ENCODE measurements at places on chromosomes 11 and 22.

GRCh38 chr11:118132385-118133151 is 20.1 kb downstream of the SCN4B start:
- no peak for DNase-seq

DNA sequence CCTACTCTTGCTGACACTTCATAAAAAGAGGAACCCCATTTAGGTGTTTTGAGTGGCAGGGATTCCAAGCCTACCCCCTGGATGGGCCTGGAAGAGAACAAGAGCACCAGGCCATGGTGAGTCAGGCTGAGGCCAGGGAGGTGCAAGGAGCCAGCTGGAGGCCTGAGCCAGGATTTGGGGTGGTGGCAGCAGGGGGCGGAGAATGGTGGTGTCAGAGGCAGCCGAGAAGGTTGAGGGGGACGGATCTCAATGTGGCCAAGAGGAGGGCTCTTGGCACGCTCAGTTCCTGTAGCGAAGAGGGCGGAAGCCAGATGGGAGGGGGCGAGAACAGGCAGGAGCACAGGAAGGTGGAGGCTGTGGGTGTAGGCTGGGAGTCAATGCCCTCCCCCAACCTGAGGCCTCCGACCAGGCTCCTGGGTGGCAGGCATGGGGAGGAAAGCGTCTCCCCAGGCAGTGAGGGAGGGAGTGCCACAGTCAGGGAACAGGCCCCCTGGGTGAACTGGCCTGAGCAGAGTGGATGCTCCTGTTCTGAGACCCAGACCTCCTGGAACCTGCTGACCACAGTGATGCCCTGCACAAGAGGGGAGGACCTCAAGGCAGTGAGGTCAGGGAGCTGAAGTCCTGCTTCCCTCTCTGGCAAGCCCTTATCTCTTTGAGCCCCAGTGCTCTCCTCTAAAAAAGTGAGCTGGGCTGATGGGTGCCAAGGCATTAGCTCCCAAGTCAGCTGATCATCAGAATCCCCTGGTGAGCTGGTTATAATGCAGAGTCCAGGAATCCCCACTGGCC is 13.9 kb downstream of the RTN4RL2 start:
- DNase-seq: no peak

DNA sequence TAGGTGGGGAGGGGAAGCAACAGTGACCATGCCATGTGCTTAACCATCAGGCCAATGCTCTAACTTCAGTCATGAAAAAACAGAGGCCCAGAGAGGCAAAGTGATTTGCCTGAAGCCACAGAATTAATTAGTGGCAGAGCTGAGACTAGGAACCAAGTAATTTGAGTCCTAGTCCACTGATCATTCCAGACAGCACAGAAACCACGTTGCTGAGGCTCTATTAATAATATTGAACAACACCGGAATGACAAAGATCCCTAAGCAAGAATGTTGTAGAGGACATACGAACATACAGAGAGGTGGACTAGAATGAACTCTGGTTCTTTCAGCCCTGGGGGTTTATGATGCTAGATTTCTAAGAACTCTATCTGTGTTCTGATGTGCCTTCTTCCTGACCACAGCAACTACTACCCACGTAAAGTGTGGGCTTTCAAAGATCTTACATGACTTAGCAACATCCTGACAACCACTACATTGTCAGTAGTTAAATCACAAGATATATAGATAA is 92.3 kb downstream of the GAB2 start:
- DNase-seq: no peak

GRCh38 chr22:19522190-19522880 is 1.9 kb downstream of the CLDN5 start:
- no peak for DNase-seq

GRCh38 chr11:123054301-123055065 is 7.5 kb downstream of the HSPA8 start:
- DNase-seq: no peak

DNA sequence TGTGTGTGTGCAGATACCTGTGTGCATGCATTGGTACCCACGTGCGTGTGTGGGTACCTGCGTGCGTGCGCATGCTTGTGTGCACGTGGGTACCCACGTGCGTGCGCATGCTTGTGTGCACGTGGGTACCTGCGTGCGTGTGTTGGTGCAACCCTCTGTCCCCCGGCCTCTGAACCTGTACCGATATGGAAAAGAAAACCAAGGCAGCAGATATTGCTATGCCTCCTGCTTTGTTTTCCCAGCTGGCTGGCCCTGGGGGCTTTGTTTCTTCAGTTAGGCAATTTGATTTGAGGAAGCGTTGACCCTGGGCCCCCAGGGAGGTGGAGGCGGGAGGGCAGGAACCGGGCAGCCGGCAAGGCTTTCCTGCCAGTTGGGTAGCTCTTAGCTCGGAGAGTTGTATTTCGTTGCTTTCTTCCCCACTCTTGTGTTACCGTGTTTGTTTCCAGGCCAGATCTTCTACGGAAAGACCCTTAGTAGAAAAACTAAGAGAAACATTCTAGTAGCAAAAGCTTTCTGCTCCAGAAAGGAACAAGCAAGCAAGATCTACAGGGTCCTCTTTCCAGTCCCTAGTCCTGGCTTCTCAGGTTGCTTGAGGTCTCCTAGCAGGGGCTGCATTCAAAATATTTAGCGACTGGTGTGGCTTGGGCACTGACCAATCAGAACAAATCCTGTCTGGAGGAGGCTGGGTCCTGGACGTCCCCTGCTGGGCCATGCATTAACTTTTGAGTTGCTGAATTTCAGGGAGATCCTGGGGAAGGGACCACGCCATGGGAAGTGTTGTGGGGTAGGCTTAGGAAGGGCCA is 26.3 kb upstream of the SORL1-AS1 start:
- DNase-seq: peak; percentile 86

- DNase-seq: no peak
Measured at GRCh38 chr22:33896154-33896553, 24.1 kb downstream of the LARGE1 start.

DNA sequence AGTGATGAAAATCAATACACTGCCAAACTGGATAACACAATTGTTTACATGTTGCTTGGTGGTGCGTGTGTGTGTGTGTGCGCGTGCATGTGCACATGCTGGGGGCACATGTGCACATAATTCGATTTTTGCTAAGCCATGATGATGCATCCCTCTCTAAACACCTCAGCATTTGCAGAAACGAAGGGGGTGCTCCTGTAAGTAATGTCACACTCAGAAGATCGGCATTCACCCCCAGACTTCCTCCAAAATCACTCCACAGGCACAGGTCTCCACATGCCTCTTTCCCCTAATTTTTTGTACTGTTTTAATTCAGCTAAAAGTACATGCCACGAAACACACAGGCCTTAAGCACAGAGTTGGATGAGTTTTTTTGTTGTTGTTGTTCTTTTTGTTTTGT is 341.5 kb downstream of the SHANK2 start:
- no peak for DNase-seq

- DNase-seq: no peak
Measured at GRCh38 chr11:128483211-128483788, 104.1 kb downstream of the ETS1 start.

DNA sequence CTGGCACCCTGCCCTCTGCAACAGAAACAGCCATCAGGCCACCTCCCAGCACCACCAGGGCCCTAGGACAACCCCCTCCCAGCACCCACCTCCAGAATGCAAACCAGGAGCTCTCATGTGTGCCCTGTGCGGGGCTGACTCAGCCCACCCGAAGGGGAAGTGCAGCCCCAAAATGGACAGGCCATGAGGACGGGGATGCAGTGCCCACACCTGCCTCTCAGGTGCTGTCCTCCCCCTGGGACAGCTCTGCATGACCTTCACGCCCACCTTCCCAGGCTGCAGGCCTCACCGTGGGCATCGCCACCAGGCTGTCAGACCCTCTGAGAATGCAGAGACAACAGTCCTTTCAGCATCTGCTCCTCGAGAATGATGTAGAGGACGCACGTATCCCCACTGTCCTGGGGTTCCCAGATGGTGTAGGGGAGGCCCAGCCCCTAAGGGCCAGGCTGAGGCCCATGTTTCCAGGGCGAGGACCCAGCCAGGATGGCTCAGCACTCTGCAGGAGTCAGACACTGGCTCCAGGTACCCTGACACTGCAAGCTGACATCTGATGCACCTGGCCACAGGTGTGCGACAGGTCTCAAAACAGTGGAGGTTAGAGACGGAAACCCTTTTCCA is 13.5 kb downstream of the MOB2 start:
- no peak for DNase-seq

- no peak for DNase-seq
Measured at GRCh38 chr11:62601122-62601371, 618 bp downstream of the MTA2 start.

DNA sequence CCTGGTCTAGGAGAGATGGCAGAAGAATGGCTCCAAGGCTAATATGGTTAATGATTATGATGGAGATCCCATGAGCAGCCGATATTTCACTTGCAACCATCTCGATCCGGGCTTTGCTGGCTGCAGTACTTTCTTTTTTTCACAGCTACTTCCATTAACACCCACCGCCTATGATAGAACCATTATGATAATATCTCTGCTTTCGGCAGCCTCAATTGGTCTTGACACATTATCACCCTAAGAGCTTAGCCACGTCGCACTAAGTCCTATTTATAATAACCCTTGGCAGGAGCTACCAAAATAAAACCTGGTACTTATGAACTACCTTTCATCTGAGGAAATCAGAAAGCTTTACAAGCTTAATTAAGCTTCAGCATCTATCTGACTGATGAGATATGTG is 7.6 kb upstream of the FJX1 start:
- no peak for DNase-seq

GRCh38 chr22:44133901-44134571 is 46.7 kb upstream of the PARVG start:
- no peak for DNase-seq

DNA sequence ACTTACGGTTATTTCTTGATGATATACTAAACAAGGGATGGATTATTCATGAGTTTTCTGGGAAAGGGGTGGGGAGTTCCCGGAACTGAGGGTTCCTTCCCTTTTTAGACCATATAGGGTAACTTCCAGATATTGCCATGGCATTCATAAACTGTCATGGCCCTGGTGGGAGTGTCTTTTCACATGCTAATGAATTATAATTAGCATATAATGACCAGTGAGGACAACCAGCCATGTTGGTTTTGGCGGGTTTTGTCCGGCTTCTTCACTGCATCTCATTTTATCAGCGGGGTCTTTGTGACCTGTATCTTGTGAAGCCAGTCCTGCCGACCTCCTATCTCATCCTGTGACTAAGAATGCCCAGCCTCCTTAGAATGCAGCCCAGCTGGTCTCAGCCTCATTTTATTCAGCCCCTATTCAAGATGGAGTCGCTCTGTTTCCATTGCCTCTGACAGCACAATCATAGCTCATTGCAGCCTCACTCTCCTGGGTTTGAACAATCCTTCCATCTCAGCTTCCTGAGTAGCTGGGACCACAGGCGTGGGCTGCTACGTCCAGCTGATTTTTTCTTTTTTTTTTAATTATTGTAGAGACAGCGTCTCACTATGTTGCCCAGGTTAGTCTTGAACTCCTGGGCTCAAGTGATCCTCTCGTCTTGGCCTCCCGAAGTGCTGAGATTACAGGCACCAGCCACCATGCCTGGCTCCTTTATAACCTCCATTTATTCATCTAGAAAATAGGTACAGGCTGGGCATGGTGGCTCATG is 52.6 kb upstream of the EMID1 start:
- DNase-seq: peak; percentile 62

GRCh38 chr22:46070215-46070802 is 80.0 kb upstream of the PPARA start:
- DNase-seq: no peak

DNA sequence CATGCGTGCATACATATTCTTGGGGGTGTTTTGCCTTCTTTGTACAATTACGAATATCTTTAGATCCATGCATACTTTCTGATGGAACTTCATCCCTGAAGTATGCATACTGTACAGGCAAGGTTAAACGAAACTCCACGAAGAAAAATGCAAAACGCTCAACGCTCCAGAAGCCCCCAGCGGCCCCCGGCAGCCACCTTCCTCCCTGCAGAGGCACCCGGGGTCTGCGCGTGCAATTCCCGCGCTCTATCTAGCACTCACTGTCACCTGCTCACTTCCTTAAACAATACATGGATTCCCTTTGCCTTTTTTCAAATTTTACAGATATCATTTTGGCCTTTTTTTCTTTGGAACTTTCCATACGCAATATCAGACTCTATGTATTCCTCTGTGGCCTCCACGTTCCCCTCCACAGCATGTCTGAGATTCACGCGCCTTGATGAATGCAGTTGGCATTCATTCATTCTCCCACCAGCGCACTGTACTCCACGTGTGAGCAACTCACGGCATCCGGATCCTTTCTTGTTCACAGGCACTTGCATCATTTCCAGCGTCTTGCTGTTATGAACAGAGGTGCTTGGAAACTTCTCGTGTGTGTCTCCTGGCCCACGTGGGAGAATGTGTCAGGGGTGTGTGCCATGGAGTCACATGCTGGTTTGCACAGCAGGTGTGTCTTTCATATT is 214.3 kb downstream of the CTTN start:
- no peak for DNase-seq

GRCh38 chr11:3929232-3929631 is 73.8 kb downstream of the STIM1 start:
- no peak for DNase-seq

- DNase-seq: no peak
Measured at GRCh38 chr11:66749091-66749490, 20.1 kb upstream of the SPTBN2 start.

DNA sequence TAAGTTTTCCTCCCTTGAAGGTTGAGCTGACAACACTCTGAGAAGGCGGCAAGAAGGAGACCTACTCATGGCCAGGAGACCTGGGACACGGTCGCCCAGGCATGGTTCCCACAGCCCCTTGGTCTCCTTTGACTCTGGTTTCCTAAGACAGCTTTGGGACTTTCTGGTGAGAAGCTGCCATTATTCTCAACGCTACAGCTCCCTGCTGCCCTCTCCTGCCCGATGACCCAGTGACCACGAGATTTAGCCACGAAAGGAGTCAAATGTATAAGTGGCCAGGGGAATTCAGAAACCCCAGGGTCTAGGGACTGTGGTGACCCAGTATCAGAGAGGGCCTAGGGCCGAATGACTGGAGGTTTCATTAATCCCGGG is 699 bp upstream of the SDF2L1 start:
- no peak for DNase-seq

DNA sequence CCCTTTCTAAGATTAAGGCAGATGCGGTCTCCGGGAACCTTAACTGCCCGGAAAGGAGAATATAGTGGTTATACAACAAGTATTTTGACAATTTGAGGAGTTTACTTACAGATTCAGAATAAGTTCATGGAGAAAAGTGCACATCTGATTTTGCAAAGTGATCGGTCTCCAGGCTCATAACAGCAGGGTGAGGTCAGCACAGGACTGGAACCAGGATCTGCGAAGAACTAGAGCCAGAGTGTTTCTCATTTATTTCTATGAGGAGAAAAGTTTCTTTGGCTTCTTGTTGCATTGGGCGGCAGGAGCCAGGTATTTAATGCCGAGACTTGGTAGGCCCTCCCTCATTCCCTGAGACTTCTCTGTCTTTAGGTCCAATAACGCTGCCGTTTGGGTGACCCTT is 3.7 kb downstream of the ADAMTS15 start:
- no peak for DNase-seq

DNA sequence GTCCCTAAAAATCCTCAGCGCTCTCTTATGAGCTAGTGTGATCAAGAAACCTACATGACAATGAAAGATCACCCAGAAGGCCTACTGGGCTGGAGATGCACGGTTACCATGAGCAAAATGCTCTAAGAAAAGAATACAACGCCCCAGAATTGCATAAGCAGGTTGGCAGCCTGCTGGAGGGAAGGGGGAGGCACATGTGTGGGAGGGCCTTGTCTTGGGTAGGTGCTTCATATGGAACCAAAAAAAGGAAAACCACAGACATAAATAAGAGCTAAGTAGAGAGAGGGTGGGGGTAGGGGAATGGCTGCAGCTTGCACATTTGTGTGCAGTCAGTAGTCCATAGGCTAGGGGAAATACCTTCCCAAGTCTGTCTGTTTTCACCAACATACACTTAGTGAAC is 2.8 kb downstream of the SIAE start:
- DNase-seq: no peak

- no peak for DNase-seq
Measured at GRCh38 chr11:67279589-67280340, 9.3 kb upstream of the ANKRD13D start.

All from ELF-1 (cell line).